Left renal cortex interstitium (tissue), 4 donors: ENCODE measurements at places on chromosomes 6 and 20.

GRCh38 chr6:79764747-79765146, 133.6 kb downstream of the SH3BGRL2 start:
- no peak for DNase-seq

GRCh38 chr6:109892451-109893435, 85.4 kb upstream of the GPR6 start:
- no peak for DNase-seq

DNA sequence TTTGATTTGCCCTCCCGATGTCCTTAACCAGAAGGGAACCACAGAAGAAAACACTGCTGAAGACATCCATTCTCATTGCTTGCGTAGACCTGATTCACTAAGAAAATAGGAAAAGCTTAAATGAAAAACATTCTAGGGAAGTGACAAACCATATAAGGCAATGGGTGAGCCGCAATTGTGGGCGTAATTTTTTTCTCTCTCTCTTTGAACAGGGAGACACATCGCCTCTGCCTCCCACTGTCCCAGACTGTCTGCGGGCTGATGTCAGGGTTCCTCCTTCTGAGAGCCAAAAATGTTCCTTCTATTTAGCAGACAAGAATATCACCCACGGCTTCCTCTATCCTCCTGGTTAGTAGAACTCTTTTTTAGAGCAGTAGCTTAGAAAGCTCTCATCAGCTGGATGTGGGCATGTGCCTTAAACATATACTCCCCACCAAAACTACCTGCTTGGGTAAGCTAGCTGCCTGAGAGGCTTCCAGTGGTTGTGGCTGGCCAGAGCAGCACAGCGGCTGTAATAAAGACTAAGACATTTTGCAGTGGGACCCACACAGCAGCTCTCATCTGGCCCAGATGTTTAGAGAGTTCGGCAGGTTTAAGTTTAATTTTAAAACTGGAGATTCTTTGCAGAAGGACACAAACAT, 22.7 kb upstream of the CTAGE9 start:
- DNase-seq = no peak

DNA sequence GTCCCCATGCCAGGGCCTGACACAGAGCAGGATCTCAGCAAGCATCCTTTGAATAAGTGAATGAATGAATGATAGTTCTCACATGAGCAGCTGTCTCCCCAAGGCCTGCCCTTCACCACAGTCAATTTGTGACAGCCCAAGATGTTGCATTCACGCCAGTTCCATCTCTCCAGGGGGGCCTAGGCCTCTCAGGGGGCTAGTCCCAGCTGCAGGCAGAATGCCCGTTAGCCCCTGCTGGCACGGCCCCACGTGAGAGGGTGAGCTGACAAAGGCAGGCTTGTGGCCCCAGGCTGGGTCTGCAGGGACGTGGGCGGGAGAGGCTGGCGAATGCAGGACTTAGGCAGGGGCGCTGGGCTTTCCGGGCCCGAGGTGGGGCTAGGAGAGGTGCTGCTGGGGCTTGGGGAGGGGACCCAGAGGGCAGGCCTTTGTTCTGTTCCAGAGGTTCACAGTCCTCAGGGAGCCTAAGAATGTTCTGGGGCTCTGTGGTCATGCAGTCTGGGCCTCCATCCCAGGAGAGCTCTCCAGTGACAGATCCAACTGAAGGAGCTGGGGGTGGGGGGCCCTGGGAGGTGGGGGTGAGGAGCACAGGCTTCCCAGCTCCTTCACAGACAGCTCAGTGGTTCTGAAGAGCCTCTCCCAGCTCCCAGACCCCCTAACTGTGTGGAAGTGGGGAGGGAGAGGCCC, 30.5 kb upstream of the TLDC2 start:
- DNase-seq = no peak

- no peak for DNase-seq
These were observed 147.5 kb downstream of the MYO6 start for GRCh38 chr6:75896526-75896925.
